Placental pericyte (primary cell): ENCODE measurements at places on chromosomes 16 and 17. TPM values are rescaled to one million over a fixed set of nuclear protein-coding genes. Genes with fewer than 3 reads are reported as not detected.

TEKT1 gene
- total RNA-seq: not detected in 2 replicates

CCL17 gene
- not detected in 2 replicates for total RNA-seq

GAST gene
- not detected in 2 replicates for total RNA-seq

DBNDD1 gene
- 0.72 and 0.88 TPM in 2 replicates for total RNA-seq

ABCA9 gene
- 2.0 TPM in 2 replicates for total RNA-seq

CDK5R1 gene
- 0.44 and 1.6 TPM in 2 replicates for total RNA-seq
